Activated naive CD4-positive, alpha-beta T cell treated with anti-CD3 and anti-CD28 coated beads for 36 hours (primary cell): ENCODE measurements at places on chromosomes 1 and 21. TPM values are rescaled to one million over a fixed set of nuclear protein-coding genes. Genes with fewer than 3 reads are reported as not detected.

Gene CFH
- not detected for total RNA-seq

DNA sequence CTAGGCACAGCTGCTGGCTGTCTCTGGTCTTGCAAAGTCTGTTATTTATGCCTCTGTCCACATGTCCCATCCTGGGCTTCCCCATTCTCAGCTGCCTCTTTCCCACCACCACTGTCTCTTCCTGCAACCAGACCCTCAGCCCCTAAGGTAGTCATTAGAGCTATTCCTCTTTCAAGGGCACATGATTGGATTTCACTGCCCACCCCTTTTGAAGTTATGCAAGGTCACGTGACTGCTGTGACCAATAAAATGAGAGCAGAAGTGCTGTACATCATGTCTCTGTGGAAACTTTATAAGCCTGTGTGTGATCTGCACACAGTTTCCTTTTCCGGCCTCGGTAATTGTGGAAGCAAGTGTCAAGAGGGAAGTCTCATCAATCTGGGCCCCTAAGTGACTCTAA lies 136.6 kb upstream of the HMGB4 start:
- no peak for DNase-seq

- no peak for DNase-seq
Observed at GRCh38 chr1:155850345-155850744, 6.7 kb downstream of the GON4L start.

DNA sequence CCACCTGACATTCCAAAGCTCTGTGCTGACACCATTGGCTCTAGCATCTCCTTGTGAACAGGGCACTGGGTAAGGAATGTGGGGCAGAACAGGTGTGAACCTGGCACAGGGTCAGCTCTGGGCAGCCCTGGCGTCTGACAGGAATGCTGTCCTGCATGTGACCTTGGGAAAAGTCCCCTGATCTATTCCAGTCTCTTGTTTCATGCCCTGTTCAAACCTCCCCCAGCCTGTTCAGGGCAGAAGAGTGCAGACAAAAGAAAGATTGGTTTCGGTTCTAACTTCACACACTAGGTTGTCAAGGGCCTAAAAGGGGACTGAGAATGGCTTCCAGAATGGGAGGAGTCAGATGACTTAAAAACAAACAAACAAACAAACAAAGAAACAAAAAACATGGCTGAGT lies 27.6 kb upstream of the SDHB start:
- DNase-seq = no peak

Gene CHD1L
- total RNA-seq = 54.8 TPM

- no peak for DNase-seq
Observed at GRCh38 chr1:168085401-168085872, 51.3 kb downstream of the GPR161 start.

DNA sequence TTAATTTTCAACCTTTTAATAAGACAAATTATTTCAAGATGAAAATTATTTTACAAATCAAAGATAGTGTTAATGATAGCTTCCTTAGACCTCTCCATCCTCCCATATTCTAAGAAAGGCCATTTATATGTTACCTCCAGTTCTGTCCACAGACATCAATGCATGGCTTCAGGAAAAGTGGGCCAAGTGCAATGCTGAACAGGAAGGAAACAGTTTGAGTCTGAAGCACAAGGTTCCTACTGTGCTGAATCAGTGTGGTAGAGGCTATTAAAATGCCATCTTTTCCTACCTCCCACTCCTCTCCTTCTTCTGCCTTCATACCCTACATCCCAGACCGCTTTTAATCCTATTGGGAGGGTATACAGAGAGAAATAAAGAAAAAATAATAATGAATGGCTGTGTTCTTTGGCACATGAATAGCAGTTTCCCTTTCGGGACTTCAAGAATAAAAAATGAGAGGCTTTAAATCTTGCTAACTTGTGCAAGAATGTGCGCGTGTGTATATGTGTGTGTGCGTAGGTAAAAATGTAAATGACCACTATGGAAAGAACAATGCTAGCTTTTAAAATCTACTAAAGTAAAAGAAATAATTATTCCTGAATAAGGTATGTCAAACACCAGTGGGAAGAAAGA lies 62.6 kb upstream of the C1orf105 start:
- no peak for DNase-seq

Gene L1TD1
- not detected for total RNA-seq

DNA sequence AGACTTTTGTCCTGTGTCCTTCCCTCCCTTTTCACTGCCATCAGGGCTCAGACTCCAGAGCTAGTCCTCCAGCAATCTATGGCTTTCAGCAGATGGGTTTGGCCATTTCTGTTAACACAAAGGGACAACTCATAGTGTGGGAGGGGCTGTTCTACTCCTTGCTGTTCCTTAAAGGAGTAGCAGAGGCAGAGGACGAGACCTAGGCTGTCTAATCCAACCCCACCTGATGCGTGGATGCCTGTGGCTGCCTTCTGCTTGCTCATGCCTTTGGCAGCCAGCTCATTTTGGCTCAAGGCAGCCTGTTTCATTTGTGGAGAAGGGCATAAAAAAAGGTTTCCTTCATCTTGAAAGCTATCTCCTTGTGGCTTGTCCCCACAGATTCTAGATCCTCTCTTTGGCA lies 27.0 kb downstream of the MFSD2A start:
- DNase-seq = no peak

DNA sequence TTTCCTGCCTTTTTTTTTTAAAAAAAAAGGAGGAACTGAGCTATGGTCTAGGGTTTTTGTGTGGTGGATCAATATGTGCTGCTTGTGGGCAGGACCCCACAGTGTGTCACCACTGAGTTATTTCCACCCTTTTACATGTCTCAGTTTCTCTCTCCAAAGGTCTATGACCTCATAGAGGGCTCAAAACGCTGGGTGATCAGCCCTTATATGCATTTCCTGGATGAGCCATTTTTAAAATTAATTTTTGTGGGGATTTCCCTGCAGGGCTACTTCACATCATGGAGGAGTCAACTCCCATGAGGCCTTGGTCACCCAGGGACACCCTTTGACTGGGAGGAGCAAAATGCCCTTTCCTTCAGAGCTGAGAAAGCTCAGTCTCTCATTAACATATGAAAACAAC lies 20.7 kb upstream of the HAO2 start:
- DNase-seq = peak; percentile 51

Gene AMY1C
- total RNA-seq = not detected

DNA sequence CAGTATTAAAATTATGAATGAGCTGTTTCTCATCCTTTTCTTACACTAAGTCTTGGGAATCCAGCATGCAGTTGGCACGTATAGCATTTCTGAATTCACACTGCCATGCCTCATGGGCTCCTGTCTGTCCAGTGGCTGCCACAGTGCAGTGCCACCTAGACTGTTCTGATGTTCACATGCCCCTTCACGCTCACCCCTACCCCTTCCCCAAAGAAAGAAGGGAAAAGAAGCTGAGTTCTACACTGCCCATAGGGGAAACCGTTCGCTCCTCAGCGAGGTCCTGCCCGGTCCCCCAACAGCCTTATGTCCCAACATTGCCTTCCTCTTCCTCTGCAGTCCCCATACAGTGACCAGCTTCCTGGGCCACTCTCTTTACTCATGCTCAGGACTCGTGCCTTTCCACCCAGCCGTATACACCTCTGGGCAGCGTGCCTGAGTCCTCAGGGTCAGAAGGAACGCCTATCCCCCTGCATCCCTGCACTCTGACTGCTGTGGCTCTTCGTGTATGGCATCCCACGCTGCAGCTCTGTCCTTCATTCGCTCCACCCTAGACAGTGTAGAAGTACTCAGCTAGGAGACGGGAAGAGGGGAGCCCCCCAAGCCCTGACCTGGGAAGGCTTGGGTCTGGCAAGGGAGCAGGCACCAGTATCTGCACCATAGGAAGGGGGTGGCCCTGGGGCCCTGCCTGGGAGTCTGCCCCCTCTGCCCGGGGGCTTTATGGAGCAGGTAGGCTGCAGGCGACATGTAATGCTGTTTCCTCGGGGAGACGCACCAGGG lies 24.1 kb upstream of the ARF1 start:
- DNase-seq = no peak

GRCh38 chr1:200856716-200857357 lies 15.9 kb upstream of the GPR25 start:
- no peak for DNase-seq

- DNase-seq = no peak
Observed at GRCh38 chr1:4328402-4329071, 325.9 kb upstream of the AJAP1 start.

DNA sequence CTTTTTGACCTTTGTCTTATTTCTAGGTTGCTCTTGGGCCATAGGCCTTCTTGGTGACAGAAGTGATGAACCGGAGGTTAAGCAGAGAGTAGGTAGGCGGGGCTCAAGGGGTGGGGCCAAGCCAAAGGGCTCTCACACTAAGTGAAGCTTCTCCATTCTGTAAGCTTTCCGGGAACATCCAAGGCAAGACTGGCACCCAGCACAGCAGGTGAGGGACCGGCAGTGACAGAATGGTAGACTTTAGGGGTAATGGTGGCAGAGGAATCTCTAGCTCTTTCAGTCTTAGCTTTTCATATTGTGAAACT lies at the start of gene TNFAIP8L2:
TSS of gene TNFAIP8L2 (plus strand) at position 135 of the 305 bp plus-strand sequence. CDS start 2,049 bp downstream, outside the sequence.
- peak; percentile 93 for DNase-seq

Gene TLCD4
- total RNA-seq = 0.07 TPM

GRCh38 chr1:240691909-240692705 lies 80.2 kb upstream of the GREM2 start:
- peak; percentile 30 for DNase-seq

DNA sequence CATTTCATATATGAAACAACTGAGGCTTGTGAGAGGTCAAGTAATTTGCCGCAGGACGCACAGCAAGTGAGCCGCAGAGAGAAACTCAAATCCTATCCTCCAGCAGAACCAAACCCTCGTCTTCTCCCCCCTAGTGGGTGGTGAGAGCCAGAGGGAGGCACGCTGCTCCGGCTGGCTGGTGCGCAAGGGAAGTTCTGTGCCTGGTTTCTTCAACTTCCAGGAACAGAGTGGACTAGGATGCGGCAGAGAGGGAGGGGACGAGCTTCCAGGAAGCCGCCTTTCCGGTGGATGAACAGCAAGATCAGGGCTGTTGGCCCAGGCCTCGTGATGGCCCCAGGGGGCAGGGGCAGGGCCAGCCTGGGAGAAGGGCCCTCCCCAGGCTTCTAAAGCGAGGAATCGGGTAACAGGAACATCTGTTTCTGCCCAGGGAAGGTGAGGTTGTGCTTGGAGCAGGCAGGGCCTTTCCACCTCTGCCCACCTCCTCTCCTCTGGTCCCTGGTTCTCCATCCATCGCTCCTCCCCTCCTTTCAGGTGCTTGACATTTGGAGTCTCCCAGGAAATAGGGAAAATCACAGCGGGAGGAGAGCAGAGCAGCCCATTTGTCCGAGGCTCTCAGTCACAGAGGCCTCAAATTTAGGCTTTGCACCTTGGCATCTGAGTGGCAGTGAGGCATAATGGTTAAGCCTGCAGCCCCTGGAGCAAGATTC lies 16.8 kb upstream of the PDIK1L start:
- DNase-seq = no peak

DNA sequence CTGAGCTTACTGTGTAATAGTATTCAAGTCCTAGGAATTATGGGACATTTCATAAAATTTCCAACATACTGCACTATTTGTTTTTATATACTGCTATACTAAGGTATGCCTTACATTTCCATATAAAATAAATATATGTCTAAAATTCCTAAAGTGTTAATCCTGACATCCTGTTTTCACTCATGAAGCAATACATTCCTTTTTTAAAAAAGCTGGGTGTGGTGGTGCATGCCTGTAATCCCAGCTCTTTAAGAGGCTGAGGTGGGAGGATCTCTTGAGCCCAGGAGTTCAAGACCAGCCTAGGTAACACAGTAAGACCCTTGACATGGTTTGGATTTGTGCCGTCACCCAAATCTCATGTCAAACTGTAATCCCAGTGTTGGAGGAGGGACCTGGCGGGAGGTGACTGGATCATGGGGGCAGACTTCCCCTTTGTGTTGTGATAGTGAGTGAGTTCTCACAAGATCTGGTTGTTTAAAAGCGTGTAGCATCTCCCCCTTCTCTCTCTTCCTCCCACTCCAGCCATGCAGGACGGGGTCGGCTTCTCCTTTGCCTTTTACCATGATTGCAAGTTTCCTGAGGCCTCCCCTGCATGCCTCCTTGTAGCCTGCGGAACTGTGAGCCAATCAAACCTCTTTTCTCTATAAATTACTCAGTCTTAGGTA lies 5.8 kb downstream of the CDC42BPA start:
- no peak for DNase-seq

Gene ZNF683
- total RNA-seq = not detected

Gene ADCY10
- total RNA-seq = not detected

Gene ZSWIM5
- total RNA-seq = 0.15 TPM

GRCh38 chr1:235883261-235883927 lies 16.7 kb upstream of the LYST start:
- no peak for DNase-seq

Gene PGD
- total RNA-seq = 101 TPM

DNA sequence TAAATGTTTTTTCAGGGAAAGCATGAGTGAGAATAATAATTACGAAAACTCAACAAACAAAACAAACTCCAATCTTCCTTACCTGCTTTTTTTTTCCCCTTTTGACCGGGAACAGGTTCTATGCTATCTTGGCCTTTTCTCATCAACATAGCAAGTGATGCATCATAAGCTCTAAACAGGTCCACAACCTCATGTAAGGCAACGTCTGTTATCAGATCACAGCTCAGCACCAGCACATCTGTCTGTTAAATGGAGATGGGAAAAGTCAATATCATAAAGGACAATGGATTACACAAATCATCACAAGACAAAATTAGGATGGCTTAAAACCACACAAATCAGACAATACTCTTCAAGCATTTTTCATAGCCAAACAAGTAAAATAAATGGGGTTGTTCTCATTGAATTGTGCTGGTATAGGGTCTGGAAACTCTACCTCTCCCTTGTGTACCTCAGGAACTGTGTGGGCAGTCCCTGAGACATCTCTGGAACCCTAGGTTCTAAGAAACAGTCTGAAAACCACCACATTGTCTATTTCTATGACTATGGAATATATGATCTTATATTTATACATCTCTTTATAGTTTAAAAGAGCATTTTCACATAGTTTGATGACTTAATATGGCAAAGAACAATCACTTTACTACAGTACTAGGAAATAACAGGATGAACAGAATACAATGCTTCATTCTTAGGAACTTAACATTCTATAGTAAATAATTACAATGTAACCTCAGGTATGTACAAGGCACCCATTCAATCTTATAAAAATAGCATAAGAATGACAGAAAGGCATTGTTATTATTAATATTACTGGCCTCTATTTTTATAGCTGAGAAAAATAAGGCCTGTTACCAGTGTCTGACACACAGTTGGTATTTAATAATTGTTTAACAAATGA lies 44.7 kb downstream of the EIF2B3 start:
- DNase-seq = no peak

- DNase-seq = no peak
Observed at GRCh38 chr1:241532864-241533263, 686 bp downstream of the KMO start.

- DNase-seq = no peak
Observed at GRCh38 chr1:163668472-163668871, 346.7 kb downstream of the NUF2 start.

- peak; percentile 34 for DNase-seq
Observed at GRCh38 chr1:28417441-28417922, 47.9 kb downstream of the PHACTR4 start.
